Esophagus squamous epithelium (tissue), 5 donors: ENCODE measurements at places on chromosomes 5 and 9.

- DNase-seq, result no peak
Measured at GRCh38 chr9:126157826-126158587, 168.6 kb upstream of the MVB12B start.

DNA sequence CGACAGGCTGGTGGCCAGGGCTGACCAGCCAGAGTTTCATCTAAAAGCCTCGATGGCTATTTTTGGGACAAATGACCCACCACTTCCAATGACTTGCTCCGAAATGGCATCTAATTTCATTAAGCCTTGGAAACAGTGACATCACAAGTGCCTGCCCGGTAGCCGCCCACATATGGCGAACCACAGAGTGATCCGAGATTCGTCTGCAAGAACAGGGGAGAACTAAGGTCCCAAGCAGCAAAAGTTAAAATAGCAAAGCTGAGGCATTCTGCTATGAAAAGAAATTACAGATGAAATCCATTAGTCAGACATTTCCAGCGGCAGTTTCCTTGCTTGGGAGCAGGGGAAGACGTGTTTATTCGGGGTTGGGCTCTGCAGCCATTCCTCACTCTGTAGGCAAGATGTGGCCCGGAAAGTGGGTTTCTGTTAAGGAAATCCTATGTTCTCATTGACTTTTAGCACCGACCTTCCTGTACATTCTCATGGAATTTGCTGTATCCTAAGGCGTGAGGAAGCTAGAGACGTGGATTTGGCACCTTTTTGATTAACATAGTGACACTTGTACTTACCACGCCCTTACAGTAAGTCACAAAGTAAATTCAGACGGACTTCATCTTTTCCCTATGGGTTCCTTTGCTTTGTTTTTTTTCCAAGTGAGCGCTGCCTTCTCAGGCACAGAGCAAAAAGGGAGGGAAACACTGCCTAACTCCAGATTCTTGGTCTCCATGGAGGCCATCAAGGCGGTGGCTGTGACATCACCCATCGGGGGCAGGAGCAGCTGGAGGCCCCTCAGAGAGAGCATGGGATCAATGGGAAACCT is 45.1 kb downstream of the ERGIC1 start:
- no peak for DNase-seq

- DNase-seq, result no peak
Measured at GRCh38 chr5:44814761-44815160, 6.0 kb downstream of the MRPS30 start.

- DNase-seq, result no peak
Measured at GRCh38 chr9:22382331-22382730, 64.3 kb upstream of the DMRTA1 start.

GRCh38 chr5:34009610-34010009 is 1.8 kb upstream of the AMACR start:
- DNase-seq, result no peak

DNA sequence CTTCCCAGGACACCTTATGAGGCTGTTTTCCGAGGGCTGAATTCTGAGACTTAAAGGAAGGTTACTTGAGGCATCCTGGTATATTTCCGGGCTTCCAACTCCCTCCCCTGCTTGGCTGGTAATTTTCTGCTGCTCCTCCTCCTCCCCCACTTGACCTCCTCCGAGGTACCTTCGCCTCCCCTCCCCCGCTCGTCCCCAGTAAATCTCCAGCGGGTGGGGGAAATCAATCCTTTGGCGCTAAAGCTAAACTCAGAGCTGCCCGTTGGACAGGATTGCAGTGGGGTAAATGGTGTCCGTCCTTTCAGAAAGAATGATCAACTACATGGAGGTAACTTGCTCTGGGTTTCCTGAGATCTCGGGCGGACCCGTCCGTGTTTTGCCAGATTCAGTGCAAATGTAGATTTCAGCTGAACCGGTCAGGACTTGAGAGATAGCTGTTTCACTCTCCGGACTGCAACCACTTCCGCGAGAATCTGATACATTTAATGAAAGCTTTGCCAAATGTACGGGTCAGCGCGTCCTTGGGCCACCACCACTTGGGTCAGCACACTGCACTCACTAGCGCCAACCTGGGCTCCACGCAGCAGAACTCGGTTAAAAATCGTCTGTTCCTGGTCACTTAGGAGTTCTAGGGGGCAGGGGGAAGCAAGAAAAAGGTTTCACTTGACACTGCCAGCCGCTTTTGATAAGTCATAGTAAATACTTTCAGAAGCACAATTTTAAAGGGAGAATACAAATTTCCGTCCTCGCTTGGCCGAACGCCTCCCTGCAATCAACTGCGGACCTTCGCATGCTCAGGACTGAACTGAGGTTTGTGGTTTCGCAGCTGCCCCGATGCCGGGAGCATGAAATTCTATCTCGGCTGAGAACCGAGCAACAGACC is 4.6 kb upstream of the ISL1 start:
- DNase-seq, result no peak

GRCh38 chr9:77454663-77455062 is 193.5 kb downstream of the GNA14 start:
- DNase-seq, result no peak

- DNase-seq, result no peak
Measured at GRCh38 chr9:127896395-127897192, 2.8 kb downstream of the ST6GALNAC6 start.

DNA sequence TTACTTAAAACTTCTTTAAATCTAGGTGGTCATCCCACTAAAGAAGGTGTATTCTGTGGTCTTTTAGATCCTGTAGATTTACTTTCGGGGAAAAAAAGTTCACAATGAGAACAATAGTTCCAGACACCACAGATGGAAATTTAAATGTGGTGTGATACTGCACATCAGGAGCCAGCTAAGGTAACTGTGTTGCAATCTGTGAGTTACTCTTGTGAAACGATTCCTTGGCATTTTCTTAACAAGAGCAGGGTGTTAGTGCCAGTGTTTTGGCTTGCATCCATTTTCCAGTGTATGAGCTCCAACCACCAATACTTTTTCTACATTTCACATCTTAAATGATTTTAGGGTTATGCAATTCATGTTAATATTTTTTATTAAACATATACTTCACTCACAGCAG is 674.5 kb downstream of the CETN3 start:
- no peak for DNase-seq

- DNase-seq, result no peak
Measured at GRCh38 chr9:126980231-126980630, 65.6 kb downstream of the RALGPS1 start.

- DNase-seq, result no peak
Measured at GRCh38 chr5:83857341-83857740, 136.7 kb upstream of the HAPLN1 start.

DNA sequence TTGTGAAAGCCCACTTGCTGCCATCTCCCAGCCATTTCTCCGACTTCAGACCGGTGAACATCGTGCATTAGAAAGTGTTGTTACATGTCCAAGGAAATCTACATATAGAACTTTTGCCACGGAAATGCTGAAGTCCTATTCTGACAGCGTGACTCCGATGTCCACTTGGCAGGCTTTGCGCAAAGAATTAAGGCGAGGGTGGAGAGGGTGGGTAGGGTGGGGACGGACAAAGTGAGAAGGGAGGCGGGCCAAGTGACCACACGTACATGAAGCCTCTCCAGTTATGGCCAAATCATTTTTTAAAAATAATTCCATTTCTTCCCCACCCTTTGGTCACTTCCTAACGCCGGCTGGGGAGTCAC is 460 bp upstream of the ACO1 start:
- no peak for DNase-seq

GRCh38 chr5:114335391-114335790 is 26.5 kb upstream of the KCNN2 start:
- DNase-seq, result no peak

GRCh38 chr5:150638488-150639376 is 1.7 kb upstream of the SYNPO start:
- DNase-seq, result no peak

GRCh38 chr5:10355071-10355889 is 1.8 kb downstream of the MARCHF6 start:
- DNase-seq, result no peak

- no peak for DNase-seq
Measured at GRCh38 chr5:59251627-59252026, 641.9 kb downstream of the PDE4D start.

DNA sequence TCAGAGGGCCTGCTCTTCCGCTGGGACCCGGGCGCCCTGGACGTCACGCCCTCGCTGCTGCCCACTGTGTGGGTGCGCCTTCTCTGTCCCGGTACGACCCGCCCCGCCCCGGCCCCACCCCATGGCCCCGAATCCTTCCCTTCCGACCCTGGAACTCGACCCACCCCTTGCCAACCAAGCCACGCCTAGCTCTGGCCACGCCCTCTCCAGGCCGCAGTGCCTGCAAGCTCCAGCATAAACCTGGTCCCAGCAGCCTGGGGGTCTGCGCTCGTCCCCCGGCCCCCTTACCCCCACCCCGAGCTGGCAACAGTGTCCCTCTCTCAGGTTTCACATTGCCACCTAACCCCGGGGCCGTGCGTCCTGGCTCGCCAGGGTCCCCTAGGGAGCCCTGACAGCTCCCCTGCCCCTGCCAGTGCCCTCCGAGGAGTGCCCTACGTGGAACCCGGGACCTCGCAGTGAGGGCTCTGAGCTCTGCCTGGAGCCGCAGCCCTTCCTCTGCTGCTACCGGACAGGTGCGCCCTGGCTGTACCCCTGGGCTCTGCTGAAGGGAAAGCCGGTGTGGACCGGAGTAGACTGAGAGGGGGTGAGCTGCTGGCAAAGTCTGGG is 3.4 kb downstream of the ADGRD2 start:
- no peak for DNase-seq

GRCh38 chr9:14027116-14027800 is 286.7 kb downstream of the NFIB start:
- no peak for DNase-seq

DNA sequence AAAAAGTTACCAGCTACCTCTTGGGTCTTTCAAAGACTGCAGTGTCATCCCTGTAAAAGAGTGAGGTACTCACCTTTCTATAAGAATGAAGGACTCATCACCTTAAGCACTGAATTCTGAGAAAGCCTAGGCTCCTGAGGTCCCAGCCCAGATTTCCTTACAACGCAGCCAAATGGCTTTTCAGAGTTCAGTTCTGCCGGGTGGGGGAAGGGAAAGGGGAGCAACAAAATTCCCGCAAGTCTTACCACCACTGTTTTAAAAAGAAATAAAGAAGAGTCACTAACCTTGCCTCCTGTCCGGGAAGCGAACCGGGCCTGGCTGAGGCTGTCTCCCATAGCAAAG is 373 bp downstream of the ADAMTS12 start:
- DNase-seq, result no peak
